ENCODE measurements at places on chromosomes 16 and 17.

GRCh38 chr17:65345261-65346005 is 208.3 kb downstream of the RGS9 start:
- DNase-seq, result no peak

DNA sequence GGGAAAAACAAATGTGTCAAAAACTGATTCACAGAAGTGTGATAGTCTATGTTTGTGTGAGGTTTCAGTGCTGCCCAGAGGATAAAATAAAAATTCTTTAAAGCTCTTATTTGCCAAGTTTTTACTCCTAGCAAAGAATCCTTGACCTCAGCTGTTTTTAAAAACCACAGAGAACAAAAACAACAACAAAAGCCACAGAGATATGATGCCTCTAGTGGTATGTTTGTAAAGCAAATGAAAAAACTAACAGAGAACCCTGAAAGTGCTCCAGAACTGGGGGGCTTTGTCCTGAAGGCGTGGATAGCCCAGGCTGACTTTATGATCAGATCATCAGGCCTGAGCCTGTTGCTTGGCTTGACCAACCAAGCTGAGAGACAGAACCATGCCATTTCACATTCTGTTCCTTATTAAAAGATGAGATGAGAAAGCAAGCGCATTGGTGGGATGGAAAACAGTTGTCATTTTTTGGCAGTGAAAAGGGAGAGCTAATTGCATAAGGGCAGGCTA is 411.0 kb downstream of the CPPED1 start:
- DNase-seq, result no peak

GRCh38 chr17:43151880-43152456 is 19.0 kb upstream of the NBR1 start:
- no peak for DNase-seq

GRCh38 chr16:81310045-81310644 is 4.6 kb upstream of the GAN start:
- no peak for DNase-seq

DNA sequence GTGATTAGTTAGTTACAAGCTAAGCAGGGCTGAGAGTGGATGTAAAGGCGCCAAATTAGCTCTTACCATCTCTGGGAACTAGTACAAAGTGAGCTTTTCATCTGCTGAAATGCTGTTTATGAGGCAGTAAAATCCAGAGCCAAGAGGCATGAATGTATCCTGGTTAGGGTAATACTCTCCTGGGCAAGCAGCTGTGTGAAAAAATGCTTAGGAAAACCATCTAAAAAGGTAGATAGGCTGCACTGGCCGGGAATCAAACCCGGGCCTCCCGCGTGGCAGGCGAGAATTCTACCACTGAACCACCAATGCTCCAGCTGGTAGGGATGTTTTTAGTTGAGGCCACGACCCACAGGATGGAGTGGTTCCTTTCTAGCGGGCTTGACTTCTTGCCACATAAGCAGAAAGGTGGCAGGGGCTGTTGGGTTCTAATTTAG is 23.0 kb downstream of the VAC14 start:
- no peak for DNase-seq

- peak; percentile 43 for DNase-seq
These were observed 69.4 kb upstream of the SMIM36 start for GRCh38 chr17:55580596-55581133.

DNA sequence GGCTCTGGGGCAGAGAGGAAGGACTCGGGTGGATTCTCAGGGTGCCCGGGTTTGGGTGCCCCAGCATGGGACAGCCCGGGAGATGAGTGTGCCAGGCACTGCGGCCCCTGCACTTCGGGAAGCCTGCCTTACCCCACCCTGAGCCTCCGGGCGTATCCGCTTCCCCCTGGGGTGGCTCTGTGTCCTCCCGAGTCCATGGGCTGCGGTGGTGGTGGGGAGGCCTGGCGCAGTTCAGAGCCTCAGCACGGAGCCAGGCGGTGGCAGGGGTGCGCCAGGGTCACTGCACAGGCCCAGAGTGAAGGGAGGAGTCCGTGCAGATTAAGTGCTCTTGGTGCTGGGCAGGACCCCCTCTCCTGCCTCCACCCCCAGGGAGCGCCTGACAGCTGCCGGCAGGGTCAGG is 20.7 kb downstream of the MYBBP1A start:
- no peak for DNase-seq

- DNase-seq, result no peak
These were observed 132.4 kb upstream of the CHMP6 start for GRCh38 chr17:80859002-80859941.

DNA sequence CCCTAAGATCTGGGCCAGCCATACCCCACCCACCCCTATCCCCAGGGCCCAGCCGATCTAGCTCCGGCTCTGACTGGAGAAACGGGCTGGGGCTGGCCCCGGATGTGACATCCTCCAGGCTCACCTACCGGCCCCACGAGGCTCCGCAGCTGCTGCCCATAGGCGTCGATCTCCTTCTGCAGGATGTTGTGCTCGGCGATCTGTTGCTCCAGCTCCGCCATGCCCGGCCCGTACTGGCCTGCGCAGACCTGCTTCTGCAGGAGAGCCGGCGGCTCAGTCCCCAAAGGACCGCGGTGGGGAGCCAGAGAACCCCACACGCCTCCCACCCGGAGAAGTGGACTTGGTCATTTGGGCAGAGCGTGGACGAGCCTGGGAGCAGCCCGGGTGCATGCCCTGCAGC is 4.8 kb downstream of the EVPL start:
- DNase-seq, result no peak

GRCh38 chr16:56938664-56939513 is 6.9 kb downstream of the HERPUD1 start:
- DNase-seq, result no peak

GRCh38 chr17:49760932-49761558 is 2.9 kb downstream of the FAM117A start:
- DNase-seq, result no peak

DNA sequence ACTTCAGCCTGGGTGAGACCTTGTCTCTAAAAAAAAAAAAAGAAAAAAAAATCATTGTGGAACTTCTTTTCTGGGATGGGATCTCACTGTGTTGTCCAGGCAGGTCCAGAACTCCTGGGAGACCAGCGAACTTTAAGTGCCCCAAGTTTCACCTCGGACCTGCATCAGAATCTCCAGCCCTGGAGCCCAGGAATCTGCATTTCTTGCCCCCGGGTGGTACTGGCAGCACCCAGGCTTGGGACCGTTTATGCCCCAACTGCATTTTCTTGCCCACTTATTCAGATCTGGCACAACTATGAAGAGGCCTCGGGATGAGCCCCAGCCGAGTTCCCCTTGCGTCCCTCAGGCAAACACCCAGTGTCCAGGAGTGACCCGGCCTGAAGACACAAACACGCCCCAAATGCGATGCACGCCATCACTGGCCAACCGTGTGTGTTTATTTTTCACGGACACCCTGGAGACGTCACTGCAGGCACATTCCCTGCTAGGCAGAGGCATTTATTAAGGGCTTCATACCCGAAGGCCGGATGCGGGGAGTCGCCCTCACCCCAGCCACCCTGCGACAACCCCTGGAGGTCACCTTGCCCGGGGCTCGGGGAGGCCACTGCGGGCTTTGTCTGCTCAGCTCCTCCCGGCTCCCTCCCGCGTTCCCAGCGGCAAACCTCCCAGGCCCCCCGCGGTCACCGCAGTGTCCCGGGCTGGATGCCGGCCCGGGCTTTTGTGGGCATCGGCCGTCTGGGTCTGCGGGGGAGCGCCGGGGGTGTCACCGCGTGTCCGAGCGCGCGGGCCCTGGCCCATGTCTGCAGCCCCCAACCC is 684 bp upstream of the SPIRE2 start:
- no peak for DNase-seq

GRCh38 chr16:67720236-67720635 is 1.1 kb upstream of the GFOD2 start:
- DNase-seq, result no peak

DNA sequence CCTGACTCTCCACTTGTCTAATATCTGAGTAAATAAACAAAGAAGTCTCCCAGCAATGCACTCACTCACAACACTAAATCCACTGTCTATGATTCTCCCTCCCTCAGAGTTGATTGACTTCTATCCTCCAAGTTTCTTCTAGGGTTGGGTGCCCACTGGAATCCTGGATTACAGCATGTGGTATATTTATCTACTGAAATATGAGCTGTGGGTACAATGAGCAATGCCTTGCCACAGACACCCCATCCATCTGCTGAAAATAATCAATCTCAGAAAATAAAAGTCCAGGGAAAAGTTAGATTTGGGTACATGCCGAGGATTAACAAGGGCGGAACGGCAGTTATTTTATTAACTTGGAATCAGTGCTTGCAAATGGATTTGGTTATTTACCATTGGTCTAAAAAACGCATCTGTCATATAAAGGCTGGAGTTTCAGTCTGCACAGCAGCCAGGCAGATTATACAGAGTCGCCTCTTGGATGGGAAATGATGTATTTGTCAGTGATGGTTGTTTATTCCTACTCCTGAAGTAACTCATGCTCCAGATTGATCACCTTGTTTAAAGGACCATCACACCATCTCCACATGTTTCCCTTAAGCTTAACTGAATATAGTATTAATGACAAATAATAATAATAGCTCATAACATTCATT is 193.9 kb upstream of the SOX9 start:
- DNase-seq, result no peak

GRCh38 chr17:2932946-2933345 is 130.5 kb downstream of the OR1D5 start:
- DNase-seq, result no peak

DNA sequence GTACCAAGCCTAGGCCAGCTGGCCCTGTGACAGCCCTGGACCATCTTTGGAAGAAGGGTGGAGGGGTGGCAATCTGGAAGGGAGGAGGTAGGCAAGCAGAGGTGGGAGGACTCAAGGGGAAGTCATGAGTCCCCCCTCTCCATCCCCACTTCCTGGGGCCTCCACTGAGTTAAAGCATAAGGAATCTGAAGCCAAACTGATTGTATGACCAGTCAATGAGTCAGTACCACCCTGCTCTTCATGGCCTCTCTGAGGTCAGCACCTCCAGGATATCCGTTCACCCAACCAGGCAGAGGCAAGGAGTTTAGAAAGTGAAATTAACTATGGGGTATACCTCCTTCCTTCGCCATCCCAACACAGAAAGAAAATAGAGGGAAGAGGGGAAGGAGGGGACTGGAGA is 272.7 kb downstream of the SOX9 start:
- DNase-seq, result no peak

Data from GM13976 (cell line).